Brain (organoid and tissue), 16 donors: ENCODE measurements at places on chromosomes 16 and 17.

- DNase-seq: no peak
Observed at GRCh38 chr17:13410874-13411273, 190.9 kb downstream of the HS3ST3A1 start.

GRCh38 chr16:4232541-4233386, 9.1 kb downstream of the SRL start:
- DNase-seq: no peak

GRCh38 chr17:12098568-12098967, 77.9 kb downstream of the MAP2K4 start:
- DNase-seq: no peak

GRCh38 chr16:83727018-83727417, 80.8 kb upstream of the HSBP1 start:
- DNase-seq: no peak

- no peak for DNase-seq
Observed at GRCh38 chr17:33904476-33904875, 350.6 kb upstream of the CCL2 start.

DNA sequence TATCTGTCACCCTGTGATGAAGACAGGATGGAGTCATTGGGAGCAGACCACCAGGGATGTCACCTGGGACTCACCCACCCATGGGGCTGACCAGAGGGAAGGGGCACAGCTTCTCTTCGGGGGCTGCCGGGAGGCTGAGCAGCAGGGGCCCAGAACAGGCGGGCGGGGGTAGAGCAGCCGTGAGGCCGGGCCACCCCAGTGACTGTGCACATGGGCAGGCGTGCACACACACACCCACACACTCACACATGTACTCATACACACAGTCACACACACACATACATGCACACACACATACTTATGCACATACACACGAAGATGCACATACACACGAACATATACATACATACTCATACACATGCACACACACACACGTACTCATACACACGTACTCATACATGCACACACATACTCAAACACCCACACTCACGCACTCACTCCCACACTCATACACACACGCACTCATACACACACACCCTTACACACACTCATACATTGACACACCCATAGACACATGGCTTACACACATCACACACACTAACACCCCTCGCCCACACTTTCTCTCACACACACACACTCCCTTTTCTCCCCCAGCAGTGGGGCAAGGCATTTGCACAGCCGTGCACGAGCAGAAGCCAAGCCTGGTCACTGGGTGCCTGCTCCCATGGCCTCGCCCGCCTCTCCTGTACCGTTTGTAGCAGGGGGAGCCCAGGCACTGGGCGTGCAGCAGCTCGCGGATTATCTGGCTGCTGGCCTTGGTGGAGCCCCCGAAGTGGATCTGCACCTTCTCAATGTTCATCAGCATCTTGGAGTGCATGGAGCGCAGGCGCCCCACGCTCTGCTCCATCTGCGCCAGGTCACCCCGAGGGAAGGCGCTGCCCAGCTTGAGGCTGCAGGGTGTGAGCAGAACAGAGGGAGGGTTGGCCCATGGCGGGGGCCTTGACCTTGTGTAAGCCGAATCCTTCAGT, 12.4 kb downstream of the UBALD2 start:
- no peak for DNase-seq

- DNase-seq: no peak
Observed at GRCh38 chr17:72561266-72561665, 440.4 kb downstream of the SOX9 start.

DNA sequence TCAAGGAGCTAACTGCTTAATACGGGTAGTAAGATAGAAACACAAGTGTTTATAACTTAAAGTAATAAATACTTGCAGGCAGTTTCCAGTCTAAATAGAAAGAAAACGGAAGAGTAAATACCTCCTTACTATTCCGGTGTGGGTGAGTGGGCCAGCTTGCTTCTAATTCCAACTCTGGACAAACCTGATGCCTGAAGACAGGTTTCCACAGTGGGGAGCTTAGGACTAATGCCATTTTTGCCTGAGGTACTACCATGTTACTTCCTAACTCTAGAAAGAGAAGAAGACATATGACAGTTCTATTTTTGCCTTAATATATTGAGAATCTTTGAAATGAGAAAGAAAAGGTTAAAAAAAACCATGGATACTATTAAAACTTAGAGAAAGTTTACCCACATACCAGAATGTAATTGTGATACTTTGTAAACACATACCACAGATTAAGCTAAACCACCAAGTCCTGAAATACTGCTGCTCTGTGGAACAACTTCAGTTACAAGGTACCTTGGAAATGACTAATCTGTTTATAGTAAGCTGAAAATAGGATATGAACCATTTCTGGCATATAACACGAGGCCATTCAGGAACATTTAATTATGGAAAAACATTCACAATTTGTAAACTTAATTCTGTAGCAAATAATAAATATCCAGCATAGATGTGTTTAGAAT, 70.2 kb downstream of the ZZEF1 start:
- no peak for DNase-seq

DNA sequence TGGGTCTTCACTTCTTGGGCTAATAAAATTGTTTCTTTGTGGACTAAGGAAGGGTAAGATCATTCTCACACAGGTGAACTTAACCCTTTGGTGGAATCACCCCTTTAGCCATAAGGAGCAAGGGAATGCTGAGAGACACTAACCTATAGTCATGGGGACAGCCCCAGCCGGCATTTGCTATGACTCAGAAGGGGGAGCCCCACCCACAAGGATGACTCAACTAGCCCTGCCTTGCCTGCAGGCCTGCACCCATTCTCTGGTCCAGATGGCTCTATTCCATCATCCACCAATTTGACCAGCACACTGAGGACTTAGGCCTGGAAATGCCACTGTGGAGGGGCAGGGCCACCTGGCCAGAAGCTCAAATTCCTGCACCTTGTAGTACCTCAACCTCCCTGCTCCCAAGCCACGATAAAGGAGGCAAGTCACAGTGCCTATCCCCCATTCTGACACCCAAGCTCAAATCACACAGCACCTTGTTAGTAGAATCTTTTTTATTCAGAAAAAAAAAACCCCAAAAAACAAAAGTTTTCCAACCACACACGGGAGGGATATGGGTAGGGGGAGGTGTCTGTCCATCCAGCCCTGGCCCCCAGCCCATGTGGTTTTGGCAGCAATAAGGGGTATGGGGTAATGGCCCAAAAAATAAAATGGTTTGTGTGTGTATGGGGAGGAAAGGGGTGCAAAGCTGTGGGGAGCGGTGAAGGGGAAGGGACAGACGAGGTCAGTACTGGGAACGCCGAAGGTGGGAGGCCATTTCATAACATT, 3.0 kb downstream of the PFN1 start:
- no peak for DNase-seq

DNA sequence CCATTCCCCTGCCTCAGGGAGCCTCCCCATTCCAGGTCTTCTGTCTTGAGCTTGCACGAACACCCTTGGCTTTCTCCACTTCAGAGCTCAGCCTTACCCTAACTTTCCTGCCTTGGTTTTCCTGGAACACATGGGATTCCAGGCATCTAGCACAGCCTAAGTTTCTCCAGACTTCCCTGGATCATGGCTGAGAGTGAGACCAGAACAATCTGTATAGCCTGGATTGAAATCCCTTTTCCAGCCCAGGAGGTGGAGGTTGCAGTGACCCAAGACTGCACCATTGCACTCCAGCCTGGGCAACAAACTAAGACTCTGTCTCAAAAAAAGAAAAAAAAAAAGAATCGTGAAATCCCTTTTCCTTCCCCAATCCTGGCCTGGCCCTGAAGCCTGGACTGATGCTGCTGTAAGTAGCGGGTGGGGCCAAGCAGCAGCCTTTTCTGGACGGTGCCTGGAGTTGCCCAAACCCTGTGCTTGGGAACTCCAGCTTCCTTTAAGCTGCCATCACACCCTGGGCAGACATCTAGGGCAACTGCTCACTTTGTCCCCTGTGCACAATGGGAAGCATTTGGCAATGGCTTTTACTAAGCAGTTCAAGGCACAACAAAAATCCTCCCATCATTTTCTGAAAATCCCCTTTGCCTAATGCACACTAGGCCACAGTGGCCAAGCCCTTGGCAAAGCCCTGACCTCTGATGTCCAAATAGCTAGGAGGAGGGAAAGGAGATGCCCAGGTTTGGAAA, 12.0 kb upstream of the SLC16A5 start:
- DNase-seq: no peak

DNA sequence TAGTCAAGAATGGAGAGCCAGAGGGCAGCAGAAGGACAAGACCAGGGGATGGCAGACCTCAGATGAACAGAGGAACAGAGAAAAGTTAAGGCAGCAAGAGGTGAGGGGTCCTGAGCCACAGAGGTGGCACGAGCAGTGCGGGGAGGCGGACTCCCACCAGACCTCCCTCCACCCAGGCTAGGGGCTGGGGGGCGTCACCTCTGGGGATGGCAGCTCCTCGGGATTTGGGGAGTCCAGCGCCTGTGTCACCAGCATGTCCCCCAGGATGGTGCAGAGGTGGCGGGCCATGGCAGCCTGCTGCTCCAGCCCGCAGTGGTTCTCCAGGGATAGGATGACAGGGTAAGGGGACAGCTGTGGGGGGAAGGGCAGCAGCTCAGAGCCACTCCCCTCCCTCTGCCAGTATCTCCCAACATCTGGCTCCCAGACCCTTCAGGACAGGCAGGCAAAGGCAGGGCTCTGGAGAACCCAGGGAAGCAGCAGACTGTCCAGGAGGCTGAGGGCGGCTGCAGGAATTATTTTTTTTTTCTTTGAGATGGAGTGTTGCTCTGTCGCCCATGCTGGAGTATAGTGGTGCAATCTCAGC, 15.8 kb downstream of the PLCD3 start:
- no peak for DNase-seq

GRCh38 chr17:76989519-76989918, 121.3 kb downstream of the MGAT5B start:
- no peak for DNase-seq

DNA sequence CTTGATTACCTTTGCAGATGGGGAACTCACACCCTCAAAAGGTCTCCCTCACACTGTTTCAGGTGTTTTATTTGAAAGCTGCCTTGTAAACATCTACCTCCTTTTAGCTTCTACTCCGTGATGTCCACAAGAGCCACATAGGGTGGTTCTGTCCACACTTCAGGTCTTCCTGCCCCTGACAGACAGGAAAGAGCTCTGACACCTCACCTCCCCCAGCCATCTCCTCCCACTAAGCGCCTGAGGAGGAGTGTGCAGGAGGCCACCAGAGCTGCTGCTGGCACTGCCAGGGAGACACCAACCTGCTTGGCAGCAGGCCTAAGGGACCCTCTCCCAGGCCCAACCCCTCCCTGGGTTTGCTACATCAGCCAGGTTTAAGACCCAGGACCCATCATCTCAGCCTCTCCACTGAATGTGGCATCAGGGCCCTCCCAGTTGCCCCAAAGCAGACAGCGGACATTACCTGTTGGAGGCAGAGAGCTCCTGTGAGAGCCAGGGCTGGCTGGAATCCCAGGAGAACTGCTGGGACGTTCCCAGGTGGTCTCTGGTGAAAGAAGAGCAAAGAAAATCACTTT, 76.4 kb upstream of the RCVRN start:
- no peak for DNase-seq

- no peak for DNase-seq
Observed at GRCh38 chr16:16143038-16143763, 80.1 kb downstream of the ABCC6 start.

DNA sequence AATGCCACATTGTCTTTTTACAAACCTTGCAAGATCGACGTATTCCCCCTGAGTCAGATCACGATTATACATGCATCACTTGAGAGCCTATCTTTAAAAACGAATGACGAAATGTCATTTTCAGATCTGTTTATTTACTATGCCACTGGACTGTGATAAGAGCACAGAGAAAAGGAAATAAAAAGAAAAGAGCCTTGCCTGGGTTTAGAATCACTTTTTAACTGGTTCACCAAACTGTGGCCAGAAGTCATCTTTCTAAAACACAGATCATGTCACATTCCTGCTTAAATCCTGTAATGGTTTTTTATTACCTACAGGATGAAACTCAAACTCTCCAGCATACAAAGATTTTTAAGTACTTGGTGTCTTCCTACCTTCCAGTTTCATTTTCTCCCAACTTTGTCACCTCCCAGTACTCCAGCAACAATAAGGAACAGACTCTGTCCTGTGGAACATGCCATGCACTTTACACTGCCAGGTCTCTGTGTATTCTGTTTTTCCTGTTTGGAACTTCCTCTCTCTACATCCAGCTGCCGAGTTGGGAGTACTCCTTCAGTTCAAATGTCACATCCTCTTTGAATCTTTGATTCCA, 91.5 kb downstream of the SNX11 start:
- no peak for DNase-seq

GRCh38 chr16:2964475-2965336, 631 bp downstream of the KREMEN2 start:
- DNase-seq: no peak

DNA sequence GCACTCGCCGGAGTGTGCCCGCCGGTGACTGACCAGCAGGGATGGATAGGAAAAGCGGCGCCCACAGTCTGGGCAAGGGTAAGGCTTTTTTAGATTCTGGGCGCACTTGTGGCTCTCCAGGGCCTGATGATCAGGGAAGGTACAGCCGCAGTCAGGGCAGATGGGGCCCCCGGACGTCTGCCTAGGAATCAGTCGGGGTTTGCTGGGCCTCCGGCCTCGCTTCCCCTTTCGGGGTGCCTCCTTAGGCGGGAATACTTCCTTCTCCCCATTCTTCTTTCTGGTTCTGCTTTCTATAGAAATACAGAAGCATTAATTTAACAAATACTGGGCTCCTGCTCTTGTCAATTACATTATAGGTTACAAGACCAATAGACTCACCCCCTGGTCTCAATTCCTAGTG, 5.0 kb downstream of the ZNF689 start:
- DNase-seq: no peak

GRCh38 chr17:36849871-36850348, 87.4 kb upstream of the LHX1 start:
- DNase-seq: no peak

GRCh38 chr17:75588596-75589011, 1.0 kb downstream of the MYO15B start:
- DNase-seq: no peak

DNA sequence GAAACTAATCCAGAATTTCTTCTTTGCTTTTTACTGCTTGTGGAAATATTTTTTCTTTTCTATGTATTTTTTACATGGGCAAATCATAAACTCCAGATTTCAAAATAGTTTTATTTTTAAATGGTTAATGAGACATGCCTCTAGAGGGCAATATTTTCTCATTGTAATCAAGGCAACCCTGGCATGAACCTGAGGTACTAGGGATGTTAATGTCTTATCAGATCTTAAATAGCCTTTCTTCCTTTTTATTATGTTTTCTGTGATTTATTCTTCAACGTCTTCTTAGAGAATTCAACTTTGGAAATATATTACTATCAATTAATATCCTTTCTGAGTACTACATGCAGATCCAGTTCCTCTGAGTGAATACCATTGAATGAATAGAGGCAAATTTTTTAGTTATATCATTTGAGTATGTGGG, 324.7 kb downstream of the BCAS3 start:
- DNase-seq: peak; percentile 59

GRCh38 chr17:41496803-41497484, 7.2 kb upstream of the KRT36 start:
- no peak for DNase-seq

GRCh38 chr16:15949210-15950160, at the start of gene ABCC1:
TSS of gene ABCC1 (plus strand) at chr16:15949616. CDS start at chr16:15949752, 136 bp downstream.
- peak; percentile 60 for DNase-seq
